Large intestine (tissue), 12 donors: ENCODE measurements at places on chromosomes 5 and 9.

DNA sequence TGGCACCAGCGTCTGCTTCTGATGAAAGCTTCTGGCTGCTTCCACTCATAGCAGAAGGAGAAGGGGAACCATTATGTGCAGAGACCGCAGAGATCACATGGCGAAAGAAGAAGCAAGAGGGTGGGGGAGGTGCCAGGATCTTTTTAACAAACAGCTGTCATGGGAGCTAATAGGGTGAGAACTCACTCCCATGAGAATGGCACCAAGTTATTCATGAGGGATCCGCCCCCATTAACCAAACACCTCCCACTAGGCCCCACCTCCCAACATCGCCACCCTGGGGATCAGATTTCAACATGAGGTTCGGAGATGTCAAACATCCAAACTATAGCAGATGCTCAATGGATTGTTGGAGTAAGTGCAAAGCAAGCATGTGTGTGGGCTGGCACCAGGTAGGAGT, 125.8 kb upstream of the SLIT3 start:
- H3K4me1 ChIP-seq = no peaks in the 10 kb centered on the region
- H3K36me3 ChIP-seq = no peaks in the 10 kb centered on the region
- DNase-seq = no peak
- H3K27me3 ChIP-seq = peaks cover 4% of the 10 kb centered on the region

DNA sequence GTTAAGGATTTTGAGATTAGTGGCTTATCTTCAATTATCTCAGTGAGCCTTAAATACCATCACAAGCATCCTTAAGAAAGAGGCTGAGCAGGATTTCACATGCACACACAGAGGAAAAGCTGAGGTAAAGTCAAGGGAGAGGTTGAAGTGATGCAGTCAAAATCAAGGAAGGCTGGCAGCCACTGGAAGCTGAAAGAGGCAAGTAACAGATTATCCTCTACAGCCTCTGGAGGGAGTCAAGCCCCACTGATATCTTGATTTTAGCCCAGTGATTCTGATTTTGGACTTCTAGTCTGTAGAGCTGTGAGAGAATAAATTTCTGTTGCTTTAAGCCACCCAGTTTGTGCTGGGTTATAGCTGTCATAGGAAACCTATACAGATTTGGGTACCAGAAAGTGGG, 80.1 kb downstream of the ANKRD31 start:
- DNase-seq = no peak
- H3K4me1 ChIP-seq = no peaks in the 10 kb centered on the region
- H3K27me3 ChIP-seq = no peaks in the 10 kb centered on the region
- H3K4me3 ChIP-seq = no peak overlapping the region

DNA sequence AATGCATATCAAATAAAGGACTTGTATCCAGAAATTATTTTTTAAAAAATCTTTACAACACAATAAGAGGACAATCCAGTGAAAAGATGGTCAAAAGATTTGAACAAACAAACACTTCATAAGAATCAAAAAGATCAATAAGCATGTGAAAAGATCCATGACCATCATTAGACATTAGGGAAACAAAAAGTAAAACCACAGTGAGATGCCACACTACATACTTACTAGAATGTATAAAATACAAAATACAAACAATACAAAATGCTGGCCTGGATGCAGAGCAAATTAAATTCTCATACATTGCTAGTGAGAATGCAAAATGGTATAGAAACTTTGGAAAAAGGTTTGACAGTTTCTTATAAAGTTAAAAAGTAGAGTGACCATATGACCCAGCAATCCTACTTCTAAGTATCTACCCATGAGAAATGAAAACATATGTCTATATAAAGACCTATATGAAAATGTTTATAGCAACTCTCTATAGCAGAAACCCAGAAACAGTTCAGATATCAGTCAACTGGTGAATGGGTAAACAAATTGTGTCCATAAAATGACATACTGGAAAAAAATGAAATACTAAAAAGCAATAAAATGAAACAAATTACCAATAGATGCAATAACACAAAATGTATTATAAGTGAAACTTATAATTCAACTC, 426.1 kb downstream of the RAB3C start:
- H3K4me1 ChIP-seq = no peaks in the 10 kb centered on the region
- no peak overlapping the region for H3K27ac ChIP-seq
- no peak for DNase-seq
- H3K4me3 ChIP-seq = no peak overlapping the region

DNA sequence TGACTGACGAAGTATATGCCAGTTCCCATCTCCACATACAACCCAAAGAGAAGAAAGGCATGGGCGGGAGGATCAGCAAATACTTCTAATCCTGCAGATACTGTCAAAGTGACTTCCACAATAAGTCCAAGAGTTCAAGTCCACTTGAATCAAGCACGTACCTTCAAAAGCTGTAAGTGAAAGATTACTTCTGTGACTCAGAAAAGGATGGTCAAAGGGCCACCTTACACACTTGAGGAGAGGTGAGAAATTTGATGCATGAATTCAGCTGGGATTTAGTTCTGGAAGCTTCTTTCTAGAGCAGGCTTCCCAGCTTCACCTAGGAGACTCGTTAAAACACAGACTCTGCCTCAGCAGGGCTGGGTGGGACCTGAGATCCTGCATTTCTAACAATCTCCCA, 357.5 kb downstream of the GLIS3 start:
- no peaks in the 10 kb centered on the region for H3K36me3 ChIP-seq
- H3K27ac ChIP-seq = no peak overlapping the region
- no peak for DNase-seq
- no peaks in the 10 kb centered on the region for H3K27me3 ChIP-seq
- H3K4me1 ChIP-seq = peaks cover 4% of the 10 kb centered on the region

GRCh38 chr9:22119522-22120158, 110.5 kb upstream of the CDKN2B start:
- peaks cover 23% of the 10 kb centered on the region for H3K4me1 ChIP-seq
- H3K27me3 ChIP-seq = no peaks in the 10 kb centered on the region
- DNase-seq = no peak
- no peaks in the 10 kb centered on the region for H3K36me3 ChIP-seq
- H3K4me3 ChIP-seq = no peak overlapping the region
